Globus pallidus (tissue), 1 donor: ENCODE measurements at places on chromosomes 7 and 10.

- DNase-seq: peak; percentile 70
Measured at GRCh38 chr10:120459185-120459584, 2.2 kb downstream of the PLPP4 start.

- DNase-seq: no peak
Measured at GRCh38 chr7:129853661-129854268, 99.0 kb downstream of the UBE2H start.

DNA sequence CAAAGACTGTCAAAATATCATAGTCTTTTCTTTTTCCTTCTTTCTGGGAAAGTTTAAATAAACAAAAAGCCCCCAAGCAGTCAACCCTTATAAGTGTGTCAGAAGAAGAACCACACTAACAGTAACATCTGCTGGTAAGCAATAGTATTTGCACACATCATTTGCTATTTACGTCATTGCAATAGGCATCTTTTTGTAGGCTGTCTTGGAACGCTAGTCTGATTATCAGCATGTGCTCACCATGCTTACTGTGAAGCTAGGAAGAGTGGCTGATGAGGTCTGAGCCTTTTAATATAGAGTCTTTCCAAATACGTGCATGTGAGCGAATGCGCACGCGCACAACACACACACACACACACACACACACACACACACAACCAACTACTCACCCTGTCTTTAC, 599.0 kb upstream of the TPK1 start:
- DNase-seq: no peak

- no peak for DNase-seq
Measured at GRCh38 chr10:570628-571163, 118.8 kb downstream of the DIP2C start.

DNA sequence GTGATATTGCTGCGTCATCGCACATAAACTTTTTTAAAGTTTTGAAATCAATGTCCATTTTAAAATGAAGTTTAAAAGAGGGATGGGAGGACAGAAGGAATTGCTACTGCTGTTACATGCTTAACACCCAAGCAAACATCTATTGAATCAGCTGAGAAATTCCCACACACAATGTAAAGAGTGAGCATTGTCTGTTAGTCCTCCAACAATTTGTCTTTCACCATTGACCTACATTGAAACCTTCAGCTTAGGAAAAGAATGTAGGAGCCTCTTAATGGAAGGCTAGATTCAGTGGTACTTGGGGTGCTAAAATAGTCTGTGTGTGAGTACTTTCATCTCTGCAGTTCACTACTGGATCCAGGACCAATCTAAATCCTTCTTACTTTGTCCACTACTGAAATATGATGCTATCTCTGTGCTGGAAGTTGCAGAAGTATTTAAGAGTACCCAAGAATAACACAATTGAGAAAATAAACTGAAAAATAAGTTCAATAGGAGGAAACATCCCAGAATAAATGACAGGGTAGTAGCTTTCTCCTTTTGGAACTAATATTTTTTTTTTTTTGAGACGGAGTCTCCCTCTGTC, 23.8 kb upstream of the FBXW4 start:
- DNase-seq: no peak

DNA sequence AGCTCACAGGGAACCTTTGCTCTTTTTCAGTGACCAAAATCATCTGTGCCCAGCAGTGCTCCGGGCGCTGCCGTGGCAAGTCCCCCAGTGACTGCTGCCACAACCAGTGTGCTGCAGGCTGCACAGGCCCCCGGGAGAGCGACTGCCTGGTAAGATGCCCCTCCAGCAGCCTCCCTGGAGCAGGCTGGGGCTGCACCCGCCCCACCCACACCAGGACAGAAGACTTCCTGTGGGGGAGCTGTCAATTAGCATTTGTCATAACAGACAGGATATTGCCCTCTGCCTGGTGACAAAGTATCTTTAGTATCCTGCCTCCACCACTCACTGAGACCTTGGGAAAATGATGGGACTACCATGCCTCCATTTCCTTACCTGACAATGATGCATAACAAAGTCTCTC, 133.7 kb downstream of the EGFR start:
- DNase-seq: no peak

- no peak for DNase-seq
Measured at GRCh38 chr7:28433699-28434219, 21.4 kb downstream of the CREB5 start.
